Activated naive CD8-positive, alpha-beta T cell treated with anti-CD3 and anti-CD28 coated beads for 36 hours (primary cell): ENCODE measurements at places on chromosomes 12 and 14.

DNA sequence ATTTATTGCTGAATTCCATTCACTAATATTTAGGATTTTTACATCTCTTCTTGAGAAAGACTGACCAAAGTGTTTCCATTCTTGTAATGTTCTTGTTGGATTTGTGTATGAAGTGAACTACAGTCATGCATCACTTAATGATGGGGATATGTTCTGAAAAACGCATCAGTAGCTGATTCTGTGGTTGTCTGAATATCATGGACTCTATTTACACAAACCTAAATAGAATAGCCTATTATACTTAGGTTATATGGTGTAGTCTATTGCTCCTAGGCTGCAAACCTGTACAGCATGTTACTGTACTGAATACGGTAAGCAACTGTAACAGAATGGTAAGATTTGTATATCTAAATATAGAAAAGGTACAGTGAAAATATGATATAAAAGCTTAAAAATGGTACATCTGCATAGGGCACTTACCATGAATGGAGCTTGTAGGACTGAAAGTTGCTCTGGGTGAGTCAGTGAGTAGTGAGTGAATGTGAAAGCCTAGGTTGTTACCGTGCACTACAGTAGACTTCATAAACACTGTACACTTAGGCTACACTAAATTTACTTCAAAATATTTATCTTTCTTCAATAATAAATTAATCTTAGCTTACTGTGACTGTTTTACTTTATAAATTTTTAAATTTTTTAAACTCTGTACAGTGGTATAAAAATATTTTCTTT lies 27.6 kb upstream of the P2RX4 start:
- DNase-seq: no peak

- DNase-seq: no peak
Measured at GRCh38 chr12:106743270-106743988, 31.1 kb upstream of the RIC8B start.

DNA sequence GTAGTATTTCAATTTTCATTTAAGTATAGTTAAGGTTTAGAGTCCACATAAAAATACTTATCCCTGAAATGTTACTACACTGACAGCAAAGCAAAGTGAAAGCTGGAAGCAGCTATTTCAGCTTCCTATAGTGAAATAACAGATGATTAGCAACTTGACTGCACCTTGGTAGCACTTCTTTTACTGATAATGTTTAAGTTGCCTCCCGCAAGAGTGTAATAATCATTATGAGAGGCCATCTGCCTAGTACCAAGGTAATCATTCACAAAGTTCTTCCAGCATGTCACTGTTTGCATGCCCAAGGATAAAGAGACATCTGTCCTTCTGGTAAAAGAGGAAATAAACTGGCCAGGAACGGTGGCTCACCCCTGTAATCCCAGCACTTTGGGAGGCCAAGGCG lies 69.8 kb downstream of the LIN7A start:
- no peak for DNase-seq

DNA sequence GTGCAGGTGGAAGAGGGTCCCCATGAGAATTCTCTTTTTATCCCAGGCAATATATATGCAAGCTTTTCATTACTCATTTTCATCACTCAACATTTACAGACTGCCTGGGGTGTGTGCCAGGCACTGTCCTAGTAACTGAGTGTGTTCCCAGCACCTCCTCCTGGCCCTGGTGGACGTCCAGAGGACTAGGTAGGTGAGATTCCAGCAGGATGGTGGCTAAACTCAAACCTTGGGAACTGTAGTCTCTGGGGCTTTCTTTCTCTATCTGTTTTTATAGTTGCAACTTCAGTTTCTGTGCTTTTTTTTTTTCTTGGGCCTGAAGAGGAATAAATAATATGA lies 63.8 kb downstream of the SUSD6 start:
- no peak for DNase-seq

DNA sequence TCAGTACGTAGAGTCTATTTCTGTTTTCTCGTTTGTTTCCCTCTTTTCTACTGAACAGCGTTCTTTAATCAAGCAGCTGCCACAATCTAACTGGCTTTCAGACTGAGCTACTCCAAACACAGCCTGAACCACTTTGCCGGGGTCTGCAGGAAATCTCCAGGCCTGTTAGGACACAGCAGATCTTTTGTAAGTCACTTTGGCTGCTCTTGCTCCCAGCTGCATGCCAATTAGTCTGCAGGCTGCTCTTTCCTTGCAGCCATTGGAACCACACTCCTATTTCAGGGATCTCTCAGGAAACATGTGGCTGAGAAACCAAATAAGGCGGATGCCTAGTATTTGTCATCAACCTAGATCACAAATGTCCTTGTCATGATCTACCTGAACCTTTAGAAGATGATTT lies 73.6 kb downstream of the TMTC1 start:
- DNase-seq: no peak

GRCh38 chr14:44372807-44373489 lies 134.1 kb downstream of the FSCB start:
- no peak for DNase-seq

GRCh38 chr14:22071006-22071405 lies 397.4 kb upstream of the OR4E1 start:
- DNase-seq: peak; percentile 25

GRCh38 chr14:95547626-95548327 lies 12.9 kb downstream of the GLRX5 start:
- DNase-seq: no peak

- DNase-seq: no peak
Measured at GRCh38 chr14:57811998-57812546, 53.8 kb downstream of the SLC35F4 start.

DNA sequence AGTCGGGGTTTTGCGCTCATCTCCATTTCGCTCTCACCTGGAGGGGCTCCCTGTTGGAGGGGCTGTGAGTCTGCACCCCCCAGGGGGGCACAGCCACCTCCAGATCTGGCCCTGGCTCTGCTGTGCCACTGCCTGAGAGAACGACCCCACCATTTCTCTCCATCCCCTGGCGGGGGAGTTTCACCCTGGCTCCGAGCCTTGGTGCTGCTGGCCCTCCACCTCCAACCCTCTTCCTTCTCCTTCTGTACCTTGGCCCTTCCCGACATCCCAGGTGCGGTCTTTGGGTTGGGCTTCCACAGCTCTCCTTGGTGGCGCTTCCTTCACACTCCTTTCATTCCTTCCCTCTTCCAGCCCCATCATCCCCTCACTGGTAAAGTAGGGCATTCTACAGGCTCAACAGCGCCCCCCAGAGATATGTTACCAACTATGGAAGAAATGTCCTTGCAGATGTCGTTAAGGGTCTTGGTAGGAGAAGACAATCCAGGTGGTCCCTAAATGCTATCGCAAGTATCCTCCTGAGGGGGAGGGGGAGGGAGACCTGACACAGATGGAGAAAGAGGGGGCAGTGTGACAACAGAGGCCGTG lies 16.3 kb downstream of the SERPINA1 start:
- DNase-seq: no peak

DNA sequence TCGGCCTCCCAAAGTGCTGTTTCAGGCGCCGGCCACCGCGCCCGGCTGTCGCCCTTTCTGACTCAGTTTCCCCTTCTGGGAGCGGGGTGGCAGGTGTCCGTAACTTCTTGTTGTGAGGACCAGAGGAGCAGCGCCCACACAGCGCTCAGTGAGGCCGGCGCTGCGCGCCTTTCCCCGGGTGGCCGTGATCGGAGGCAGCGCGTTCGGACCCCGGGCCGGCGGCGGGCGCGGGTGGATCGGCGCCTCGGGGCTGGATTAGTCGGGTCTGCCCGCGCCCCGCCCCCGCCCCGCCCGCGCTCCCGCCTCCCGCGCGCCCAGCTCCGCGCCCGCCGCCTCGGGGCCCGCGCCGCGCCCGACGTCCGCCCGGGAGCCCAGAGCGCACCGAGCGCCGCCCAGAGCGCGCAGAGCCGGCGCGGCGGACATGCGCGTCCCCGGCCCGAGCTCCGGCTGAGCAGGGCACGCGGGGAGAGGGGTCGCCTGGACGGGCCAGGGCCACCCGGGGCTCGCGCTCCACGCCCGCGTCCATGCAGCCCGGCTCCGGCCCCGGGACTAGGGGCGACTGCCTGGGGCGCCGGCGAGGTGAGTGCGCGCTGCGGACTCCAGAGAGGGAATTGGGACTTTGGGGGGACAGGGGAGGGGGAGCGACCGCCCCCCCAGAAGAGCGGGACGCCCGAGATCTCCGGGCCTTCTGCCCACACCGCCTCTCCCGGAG lies 50.6 kb downstream of the LRCOL1 start:
- peak; percentile 66 for DNase-seq

GRCh38 chr12:48881686-48882314 lies 16.1 kb upstream of the RND1 start:
- no peak for DNase-seq

DNA sequence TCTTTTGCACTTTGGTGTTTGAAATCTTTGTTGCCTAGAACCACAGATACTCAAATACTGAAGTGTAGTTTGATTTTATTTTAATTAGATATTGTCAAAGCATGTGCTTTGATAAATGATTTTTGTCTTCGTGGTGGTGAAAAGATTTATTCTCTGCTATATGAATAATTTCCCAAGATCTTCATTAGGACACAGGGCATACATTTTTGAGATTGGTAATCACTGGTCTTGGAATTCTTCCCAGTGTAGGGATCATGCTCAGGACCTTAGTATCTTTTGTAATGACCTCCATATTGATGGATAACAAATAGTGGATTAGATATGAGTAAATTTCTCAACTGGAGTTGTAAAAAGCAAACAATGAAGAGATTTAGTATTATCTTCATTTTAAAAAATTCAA lies 28.2 kb downstream of the TBK1 start:
- DNase-seq: no peak

DNA sequence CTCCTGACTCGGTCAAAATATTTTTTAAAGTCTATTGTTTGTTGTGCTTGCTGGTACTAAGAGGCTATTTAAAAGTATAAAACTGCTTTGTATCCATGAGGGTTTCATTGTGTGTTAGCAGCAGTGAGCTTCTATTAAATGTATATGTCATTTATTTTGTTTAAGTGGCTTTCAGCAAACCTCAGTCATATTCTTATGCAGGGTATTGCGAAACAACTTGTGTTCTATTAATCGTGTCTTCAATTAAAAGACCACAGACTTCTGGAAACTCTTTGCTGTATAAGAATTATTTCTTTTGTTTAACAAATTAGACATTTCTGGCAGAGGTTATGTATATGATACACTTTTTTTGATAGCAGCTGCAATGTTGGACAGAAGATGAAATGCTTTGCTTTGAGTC lies 6.5 kb downstream of the IAPP start:
- no peak for DNase-seq
